ENCODE measurements at places on chromosomes 6 and 20.

- no peak for DNase-seq
These were observed 54.4 kb upstream of the BHLHE23 start for GRCh38 chr20:63061051-63061770.

GRCh38 chr6:56375806-56376205 is 128.4 kb upstream of the COL21A1 start:
- no peak for DNase-seq

DNA sequence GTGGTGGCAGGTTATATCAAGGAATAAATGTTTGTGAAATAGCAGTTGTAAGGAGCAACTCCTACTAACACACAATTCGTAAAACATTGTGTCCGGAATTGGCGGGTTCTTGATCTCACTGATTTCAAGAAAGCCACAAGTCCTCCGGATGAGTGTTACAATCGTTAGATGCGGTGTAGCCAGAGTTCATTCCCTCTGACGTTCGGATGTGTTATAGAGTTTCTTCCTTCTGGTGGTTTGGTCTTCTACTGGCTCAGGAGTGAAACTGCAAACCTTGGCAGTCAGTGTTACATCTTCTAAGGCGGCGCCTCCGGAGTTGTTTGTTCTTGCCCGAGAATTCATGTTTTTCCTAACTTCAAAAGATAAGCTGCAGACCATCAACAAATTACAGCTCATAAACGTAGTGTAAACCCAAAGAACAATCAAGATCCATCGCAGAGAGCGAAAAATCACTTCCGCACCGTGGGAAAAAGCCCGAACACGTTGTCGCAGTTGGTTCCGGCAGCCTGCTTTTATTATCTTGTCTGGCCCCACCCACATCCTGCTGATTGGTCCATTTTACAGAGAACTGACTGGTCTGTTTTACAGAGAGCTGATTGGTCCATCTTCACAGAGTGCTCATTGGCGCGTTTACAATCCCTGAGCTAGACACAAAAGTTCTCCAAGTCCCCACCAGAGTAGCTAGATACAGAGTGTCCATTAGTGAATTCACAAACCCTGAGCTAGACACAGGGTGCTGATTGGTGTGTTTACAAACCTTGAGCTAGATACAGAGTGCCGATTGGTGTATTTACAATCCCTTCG is 58.2 kb downstream of the TRIM27 start:
- DNase-seq: peak; percentile 30

- no peak for DNase-seq
These were observed 3.9 kb downstream of the IP6K3 start for GRCh38 chr6:33742837-33743236.

GRCh38 chr6:148303616-148304015 is 39.0 kb upstream of the SASH1 start:
- DNase-seq: no peak

GRCh38 chr20:19815553-19815991 is 57.5 kb downstream of the RIN2 start:
- peak; percentile 98 for DNase-seq

- no peak for DNase-seq
These were observed 26.8 kb downstream of the ZNF831 start for GRCh38 chr20:59190466-59190865.

DNA sequence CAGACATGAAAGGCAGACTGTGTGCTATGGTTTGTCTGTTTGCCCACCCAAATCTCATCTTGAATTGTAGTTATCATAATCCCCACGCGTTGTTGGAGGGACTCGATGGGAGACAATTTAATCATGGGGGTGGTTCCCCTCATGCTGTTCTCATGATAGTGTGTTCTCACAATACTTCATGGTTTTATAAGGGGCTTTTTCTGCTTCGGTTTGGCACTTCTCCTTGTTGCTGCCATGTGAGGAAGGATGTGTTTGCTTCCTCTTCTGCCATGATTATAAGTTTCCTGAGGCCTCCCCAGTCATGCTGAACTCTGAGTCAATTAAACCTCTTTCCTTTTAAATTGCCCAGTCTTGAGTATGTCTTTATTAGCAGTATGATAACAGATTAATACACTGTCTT is 47.2 kb upstream of the MICB start:
- DNase-seq: no peak

DNA sequence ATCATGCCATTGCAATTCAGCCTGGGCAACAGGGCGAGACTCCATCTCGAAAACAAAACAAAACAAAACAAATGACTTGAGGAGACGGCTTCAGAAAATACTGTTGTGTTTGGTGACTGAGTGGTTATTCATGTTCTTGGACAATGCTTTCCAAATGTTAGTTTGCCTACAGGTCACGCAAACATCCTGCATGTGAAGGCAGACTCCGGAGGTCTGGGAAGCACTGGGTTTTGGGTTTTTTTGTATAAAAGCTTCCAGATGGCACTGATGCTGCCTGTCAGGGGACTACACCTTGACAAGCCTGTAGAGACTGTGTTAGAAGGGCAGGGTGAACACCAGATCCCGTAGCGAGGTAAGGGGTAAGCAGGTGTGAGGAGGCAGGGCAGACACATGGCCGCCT is 81.7 kb downstream of the THBS2 start:
- DNase-seq: no peak

- peak; percentile 74 for DNase-seq
These were observed 86.0 kb downstream of the DHX35 start for GRCh38 chr20:39048000-39048696.

DNA sequence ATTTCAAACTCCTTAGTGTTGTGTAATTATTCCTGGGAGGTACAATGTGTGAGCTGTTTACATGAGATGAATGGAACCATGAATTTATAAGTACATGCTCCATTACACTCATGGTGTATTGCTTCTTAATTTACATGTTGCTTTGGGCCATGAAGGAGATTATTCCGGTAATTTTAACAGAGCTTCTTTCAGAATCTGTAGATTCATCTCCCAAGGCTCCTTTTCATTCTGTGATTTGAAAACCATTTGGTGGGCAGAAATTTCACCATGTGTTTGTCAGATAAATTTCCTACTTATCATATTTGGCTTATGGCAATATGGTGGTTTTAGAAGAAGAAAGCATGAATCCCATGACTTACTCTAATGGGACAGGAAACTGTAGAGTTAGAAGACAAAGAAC is 421.6 kb upstream of the EYS start:
- DNase-seq: no peak

DNA sequence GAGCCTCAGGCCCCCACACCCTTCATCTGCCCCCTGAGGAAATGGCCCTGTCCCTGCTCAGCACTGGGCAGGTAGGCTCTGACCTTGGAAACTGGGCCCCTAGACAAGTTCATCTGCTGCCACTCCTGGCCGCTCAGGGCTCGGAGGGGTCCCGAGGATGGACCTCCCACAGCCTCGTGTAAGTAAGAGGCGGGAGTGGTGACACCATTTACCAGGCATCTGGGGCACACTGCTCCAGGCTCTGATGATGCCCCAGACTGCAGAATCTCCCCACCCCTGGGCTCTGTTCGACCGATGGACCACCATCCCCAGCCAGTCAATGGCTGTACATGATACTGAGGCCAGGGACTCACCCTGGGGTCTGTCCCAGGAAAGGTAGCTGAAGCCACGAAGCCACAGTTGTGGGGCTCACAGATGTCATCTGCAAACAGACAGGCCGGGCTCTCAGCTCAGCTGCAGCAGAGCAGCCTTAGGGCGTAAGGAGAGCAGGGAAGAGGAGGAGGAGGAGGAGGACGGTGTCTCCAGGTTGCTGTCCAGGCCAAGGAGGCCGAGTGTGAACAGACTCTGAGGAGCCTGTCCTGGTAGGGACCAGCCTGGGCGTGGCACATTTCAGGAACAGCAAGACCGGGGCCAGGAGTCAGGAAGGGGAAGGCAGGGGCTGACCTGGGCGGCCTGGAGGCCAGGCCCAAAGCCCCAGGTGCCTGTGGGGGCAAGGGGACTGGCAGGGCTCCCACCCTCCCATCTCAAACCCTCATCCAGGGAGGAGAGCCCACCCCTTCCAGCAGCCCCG is 300.4 kb downstream of the TAF4 start:
- DNase-seq: no peak

DNA sequence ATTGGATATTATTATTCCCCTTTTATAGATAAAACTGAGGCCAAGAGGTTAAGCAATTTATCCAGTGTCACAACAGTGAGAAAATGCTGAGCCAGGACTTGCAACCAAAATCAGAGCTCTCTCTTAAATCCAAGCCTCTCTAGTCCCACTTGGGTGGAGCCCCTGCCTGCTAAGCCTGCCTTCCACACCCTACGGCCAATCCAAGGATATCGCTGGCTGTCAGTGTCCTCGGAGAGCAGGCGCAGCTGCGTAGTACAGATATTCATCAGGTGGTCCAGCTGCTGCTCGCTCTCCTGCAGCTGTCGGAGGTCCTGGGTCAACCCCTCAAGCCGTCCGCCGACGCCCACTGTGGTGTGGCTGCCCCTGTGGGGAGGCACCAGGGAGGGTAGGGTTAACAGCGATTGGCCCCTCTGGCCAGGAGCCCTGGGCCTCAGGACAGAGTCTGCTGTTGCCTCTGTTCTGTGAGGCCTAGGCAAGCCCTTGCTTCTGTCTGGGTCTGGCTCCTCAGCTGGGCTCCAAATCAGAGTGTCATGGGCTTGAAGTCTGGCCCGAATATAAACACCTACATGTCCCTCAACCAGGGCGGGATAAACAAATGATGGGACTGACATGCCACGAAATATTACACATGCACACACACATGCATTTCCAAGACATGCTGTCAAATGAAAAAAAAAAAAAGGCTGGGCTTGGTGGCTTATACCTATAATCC is 3.9 kb upstream of the NECAB3 start:
- DNase-seq: no peak
